ENCODE measurements at places on chromosomes 6 and 20. TPM values are rescaled to one million over a fixed set of nuclear protein-coding genes. Genes with fewer than 3 reads are reported as not detected.

Gene RREB1
- 35.5 TPM for total RNA-seq

Gene ARG1
- 563 TPM for total RNA-seq

Gene KCNK16
- total RNA-seq = not detected

Gene BMP2
- 2.0 TPM for total RNA-seq

Gene PRDM13
- not detected for total RNA-seq

Gene GMPR
- total RNA-seq = 6.5 TPM

Gene WFDC12
- total RNA-seq = not detected

Gene HSD17B8
- 34.3 TPM for total RNA-seq

Gene LRRC73
- 0.14 TPM for total RNA-seq

Gene MMUT
- total RNA-seq = 24.7 TPM

All from right lobe of liver (tissue), 6 donors.